ENCODE measurements at places on chromosomes 7 and 10.
A peak's percentile ranks its signal among the peaks of the same experiment; 100 is the strongest.

DNA sequence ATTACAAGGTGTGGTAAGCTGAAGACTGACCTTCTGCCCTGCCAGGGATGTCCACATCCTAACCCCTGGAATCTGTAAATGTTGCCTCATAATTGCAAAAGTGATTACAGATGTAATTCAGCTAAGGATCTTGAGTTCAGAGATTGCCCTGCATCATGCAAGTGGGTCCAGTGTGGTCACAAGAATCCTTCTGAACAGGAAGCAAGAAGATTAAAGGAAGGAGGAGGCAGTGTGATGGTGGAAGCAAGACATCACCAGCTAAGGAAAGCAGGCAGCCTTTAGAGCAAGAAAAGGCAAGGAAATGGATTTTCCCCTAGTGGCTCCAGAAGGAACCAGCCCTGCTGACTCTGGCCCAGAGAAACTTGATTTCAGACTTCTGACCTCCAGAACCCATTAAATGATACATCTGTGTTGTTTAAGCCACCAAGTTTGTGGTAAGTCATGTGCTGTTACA, 78.1 kb downstream of the USP6NL start:
- peak; percentile 22 for DNase-seq

DNA sequence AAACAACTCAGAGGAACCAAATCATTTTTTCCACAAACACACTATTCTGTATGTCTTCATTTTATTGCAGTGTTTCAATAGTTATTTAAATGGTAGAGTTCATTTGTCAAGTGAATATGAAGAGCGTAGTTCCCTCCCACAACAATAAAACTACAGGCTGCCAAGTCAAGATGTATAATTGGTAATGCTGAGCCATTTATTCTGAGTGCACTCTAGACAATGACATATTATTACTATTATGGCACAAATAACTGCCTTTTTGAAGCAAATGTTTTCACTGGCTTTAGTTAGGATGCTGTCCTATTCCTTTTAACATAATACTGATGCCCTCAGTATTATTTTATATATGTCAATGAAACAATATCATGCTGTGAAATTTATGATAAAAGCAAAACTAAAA, 102.7 kb upstream of the PCDH15 start:
- no peak for DNase-seq

DNA sequence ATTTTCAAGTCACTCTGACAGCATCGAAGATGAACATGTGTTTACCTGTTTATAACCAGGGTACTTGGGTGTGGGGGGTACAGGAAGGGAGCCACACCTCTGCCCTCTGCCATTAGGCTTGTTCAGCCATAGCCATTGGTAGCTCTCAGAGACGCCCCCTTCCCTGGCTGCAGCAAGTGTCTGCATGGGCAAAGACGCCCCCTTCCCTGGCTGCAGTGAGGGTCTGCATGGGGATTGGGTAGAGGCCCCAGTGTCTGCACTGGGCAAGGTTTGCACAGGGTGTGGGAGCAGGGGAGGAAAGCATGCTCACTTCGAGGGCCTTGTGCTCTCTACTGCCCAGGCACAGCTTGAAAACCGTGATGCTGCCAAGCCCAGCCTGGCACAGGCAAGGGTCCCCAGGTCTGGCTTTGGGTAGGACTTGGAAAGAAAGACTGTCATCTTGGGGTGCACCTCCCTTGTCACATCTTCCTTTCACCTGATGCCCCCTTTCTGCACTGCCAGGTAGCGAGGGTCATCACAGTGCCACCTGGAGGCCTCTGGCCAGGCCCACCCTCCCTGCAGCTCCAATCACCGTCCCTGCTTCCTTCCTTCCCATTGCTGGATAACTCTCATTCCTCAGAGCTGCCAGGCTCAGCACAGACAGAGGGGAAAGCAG, 3.7 kb downstream of the TMEM225B start:
- DNase-seq = no peak

GRCh38 chr7:136947347-136947746, 78.9 kb downstream of the CHRM2 start:
- DNase-seq = peak; percentile 23

DNA sequence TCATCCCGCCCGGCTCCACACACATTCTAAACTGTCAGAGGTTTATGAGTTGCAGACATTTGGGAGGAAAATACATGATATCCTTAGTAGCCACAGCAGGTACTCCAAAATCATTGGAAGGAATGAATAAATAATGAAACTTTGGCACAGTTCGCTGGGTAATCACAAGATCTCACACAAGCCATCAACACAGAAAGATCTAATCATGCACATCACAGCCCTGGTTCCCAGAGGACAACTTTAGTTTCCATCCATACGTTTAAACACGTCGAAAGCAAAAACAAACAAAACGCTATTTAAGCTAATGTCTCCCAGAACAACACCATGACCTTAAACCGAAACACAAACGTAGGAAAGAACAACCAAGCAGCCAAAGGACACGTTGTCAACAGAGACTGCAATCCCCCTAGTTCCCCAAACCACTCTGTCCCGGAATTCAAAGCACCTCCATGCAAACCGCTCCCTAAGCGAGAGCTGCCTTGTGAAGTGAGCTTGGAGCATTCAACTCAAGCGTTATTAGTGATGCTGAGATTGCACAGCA, 12.3 kb downstream of the SVIL start:
- no peak for DNase-seq

DNA sequence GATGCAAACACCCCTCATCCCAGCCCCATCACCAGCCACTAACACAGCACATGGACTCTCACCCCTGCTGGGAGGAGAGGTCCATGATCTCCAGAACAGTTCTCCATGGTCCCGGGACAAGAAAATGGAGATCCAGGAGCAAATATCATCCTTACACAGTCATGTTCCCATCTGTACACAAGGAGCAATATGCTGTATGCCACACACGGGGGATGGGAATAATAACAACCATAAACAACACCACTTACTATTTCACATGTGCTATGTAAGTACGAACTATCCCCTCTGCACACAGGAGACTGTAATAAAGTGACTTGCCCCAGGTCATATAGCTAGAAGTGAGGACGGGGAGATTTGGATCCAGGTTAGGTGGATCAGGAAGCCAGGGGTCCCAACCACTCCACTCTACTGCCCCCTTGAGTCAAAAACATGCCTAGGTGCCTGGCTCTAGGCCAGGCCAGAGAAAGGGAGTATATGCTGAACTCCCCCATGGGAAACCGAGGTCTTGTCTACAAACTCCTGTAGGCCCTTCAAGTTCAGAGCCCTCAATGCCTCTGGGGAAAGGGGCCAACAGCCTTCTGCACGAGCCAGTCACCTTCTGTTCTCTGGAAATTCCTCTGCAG, 34.1 kb downstream of the LRRC20 start:
- DNase-seq = peak; percentile 38

GRCh38 chr7:154873500-154874121, 129.3 kb downstream of the PAXIP1 start:
- DNase-seq = no peak

DNA sequence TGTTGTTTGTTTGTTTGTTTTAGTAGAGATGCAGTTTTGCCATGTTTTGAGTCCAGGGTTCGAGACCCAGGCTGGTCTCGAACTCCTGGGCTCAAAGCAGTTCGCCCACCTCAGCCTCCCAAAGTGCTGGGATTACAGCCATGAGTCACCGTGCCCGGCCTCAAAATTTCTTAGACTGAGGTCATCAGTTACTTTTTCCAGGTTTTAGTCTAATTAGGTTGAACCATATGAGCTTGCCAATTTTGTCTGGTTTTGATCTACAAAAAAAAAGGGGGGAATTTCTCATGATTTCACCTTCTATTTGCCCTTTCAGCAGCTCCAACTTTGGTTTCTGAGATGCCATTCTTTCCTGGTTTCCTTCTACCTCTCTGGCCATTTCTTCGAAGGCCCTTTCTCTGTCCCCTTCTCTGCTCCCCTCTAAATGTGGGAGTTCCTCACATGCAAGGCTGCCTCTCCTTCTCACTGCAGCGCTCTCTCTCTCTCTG, 5.5 kb downstream of the CUEDC2 start:
- DNase-seq = peak; percentile 46

GRCh38 chr10:59036311-59037017, 140.0 kb upstream of the PHYHIPL start:
- no peak for DNase-seq
